Activated T-helper 1 cell treated with anti-CD3 and anti-CD28 coated beads, Interleukin-2, amount 50 U/mL, for 16 hours (primary cell): ENCODE measurements at places on chromosomes 11 and 22.

DNA sequence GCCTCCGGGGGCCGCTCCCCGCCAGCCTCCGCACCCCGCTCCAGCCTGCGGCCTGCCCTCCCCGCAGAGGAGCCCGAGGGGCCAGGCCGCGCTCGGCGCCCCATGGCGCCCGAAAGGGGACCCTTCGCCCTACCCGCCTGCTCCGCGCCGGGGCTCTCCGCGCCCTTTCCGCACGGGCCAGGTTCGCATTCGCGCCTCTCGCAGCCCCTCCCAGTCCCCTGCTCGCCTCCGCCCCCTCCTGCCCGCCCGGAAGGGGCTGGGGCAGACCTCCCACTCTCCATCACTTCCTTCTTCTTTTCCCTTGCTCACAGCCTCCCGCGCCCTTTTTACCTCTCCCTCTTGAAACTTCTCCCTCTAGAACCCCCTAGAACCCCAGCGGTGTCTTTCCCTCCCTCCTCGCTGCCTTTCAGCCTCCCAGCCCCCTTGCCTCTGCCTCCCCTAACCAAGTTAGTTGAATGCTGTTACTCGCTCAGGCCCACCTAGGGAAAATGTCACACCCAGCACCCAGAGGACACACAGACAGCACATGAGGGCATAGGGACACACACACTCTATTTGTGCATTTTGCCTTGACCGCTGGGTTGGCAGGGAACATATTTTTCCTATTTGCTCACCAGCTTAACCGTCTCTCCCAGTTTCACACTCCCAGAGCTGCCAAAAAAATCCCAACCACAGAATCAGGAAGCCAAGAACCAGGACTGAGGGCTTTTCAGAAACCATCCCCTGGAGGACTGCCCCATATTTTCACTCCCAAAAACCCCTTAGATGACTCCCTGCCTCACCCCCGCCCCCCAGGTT is at the start of gene SLC43A3:
Gene SLC43A3 (minus strand): TSS at position 193 of the 798 bp plus-strand sequence. CDS start 949 bp downstream, outside the sequence.
- DNase-seq, result peak; percentile 17

- no peak for DNase-seq
Measured at GRCh38 chr22:21855676-21856075, 11.8 kb downstream of the MAPK1 start.

- no peak for DNase-seq
Measured at GRCh38 chr11:9720290-9720630, 56.4 kb downstream of the SWAP70 start.

DNA sequence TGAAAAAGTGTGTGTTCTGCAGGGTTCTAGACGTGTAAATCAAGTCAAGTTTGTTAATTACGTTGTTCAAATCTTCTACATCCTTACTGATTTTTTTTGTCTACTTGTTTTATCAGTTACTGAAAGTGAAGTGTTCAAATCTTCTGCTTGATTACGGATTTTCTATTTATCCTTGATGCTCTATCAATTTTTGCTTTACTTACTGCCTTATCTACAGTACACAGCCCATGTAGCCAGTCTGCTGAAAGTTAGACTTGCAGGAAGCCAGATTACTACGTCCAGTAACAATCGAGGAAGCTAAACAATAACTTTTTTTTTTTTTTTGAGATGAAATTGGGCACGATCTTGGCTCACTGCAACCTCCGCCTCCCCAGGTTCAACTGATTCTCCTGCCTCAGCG is 15.6 kb upstream of the C11orf24 start:
- no peak for DNase-seq

GRCh38 chr11:64252003-64252872 is 908 bp downstream of the PLCB3 start:
- no peak for DNase-seq

GRCh38 chr11:58688789-58689503 is 42.8 kb downstream of the GLYAT start:
- DNase-seq, result no peak

GRCh38 chr11:71283971-71284441 is 31.6 kb upstream of the SHANK2 start:
- no peak for DNase-seq

DNA sequence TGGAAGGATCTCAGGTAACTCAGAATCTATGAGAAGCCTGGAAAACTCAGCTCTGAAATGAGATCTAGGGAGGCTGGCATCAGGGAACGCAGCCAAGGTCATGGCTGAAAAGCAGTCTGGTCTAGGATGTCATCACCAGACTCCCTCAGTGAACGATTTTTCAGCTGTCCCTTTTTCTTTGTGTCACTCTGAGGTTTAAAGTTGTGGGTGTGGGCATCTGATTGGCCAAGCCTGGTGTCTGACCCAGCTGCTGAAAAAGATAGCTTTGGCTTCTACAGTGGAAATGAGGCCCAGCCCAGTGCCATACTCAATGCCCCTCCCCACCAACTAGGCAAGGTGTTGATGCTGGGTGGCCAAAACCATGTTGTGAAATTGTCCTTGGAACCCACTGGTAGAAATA is 14.5 kb downstream of the RPS3 start:
- DNase-seq, result no peak

DNA sequence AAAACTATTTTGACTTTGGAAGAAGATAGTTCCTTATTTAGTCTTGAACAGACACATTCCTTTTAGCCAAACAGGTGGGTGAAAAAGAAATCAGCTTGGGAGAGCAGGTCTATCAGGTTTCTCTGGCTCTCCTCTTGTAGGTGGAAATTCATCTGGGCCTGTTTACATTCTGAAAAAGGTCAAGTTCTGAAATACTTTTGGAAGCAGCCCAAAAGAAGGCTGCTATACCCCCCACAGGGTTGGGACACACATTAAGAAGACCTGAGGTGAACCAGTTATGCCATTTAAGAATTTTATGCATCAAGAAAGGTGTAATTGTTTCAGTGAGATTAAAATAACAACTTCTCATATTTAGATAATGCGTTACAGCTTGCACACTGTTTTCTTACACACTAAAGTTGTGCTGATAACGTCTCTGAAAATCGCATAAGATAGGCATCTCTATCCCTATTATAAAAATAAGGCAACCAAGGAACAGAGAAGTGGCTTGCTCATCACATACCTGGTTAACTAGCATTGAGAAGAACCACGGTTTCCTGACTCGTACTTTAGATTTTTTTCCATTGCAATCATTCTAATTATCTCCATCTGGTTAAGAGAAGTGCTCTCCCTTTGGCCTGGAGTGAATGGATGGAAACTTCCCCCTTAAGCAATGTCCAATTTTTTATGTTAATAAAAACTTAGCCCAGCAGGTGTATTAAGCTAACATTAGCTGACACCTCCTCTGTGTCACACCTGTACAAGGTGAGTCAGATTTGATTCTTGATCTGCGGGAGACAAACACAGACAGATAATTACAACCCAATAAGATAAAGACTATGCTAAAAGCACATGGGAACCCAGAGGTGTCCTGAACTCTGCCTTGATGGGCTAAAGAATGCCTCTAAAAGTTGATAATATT is 60.5 kb upstream of the UCP3 start:
- DNase-seq, result no peak

DNA sequence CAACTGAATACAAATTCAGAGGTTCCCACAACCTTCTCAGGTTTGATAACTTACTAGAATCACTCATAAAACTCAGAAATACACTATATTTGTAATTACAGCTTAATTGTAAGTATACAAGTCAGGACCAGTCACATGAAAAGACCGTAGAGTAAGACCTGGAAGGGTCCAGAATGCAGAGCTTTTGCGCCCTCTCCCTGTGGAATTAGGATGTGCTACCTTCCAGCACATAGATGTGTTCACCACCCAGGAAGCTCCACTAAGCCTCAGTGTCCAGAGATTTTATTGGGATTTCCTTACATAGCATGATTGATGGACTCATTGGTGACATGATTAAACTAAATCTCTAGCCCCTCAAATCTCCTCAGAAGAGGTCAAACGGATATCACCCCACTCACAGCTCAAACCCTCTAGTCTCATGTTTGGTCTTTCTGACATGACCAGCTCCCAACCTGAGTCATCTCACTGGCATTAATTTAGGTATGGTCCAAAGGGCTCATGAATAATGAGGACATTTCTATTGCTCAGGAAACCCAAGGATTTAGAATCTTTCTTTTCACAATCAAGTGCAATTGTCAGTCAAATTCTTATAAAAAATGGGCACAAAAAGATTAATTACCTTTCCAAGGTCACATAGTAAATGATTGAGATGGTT is 77.2 kb upstream of the UBASH3B start:
- no peak for DNase-seq

DNA sequence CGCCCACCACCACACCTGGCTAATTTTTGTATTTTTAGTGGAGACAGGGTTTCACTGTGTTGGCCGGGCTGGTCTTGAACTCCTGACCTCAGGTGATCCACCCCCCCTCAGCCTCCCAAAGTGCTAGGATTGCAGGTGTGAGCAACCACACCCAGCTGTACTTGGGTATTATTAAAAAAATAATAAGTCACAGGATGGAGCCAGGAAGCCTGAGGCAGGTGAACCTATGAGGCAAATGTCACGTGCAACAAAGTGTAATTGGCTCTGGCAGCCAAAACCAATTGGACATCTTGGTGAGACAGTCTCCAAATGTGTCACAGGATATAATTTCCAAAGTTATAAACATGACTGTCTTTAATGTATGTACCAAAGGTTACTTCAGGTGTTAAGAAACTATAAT is 24.0 kb upstream of the MALAT1 start:
- DNase-seq, result no peak

- DNase-seq, result no peak
Measured at GRCh38 chr11:20530942-20531703, 68.3 kb upstream of the SLC6A5 start.
